H9 (cell line): ENCODE measurements at places on chromosomes 6 and 20.
A peak's percentile ranks its signal among the peaks of the same experiment; 100 is the strongest.

DNA sequence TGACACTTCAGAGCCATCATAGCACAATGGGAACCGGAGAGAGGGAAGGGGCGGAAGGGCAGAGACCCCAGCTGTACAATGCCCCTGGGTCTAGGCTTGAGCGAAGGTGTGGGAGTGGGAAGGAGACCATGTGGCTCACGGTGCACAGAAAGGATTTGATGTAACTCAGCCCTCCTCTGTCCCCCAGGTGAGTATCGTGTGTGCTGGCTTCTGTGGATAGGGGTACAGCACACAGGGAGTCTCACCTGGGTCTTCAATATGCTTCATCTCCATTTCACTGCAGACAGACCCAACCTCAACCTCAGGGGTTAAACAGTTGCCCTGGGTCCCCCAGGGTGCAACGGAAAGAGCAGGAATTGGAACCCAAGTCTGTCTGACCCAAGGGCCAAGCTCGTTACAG lies 122.2 kb downstream of the CDH26 start:
- no peaks in the 10 kb centered on the region for H3K27me3 ChIP-seq
- H3K4me3 ChIP-seq: no peak overlapping the region
- no peaks in the 10 kb centered on the region for H3K36me3 ChIP-seq
- no peak overlapping the region for H3K27ac ChIP-seq

- no peaks in the 10 kb centered on the region; the same call in 1 of the 2 replicates for H3K4me1 ChIP-seq
- DNase-seq: no peak
- no peaks in the 10 kb centered on the region for H3K27me3 ChIP-seq
- H3K36me3 ChIP-seq: no peaks in the 10 kb centered on the region
Observed at GRCh38 chr20:46699651-46700359, 9.6 kb upstream of the SLC2A10 start.

- H3K27ac ChIP-seq: no peak overlapping the region
- no peaks in the 10 kb centered on the region for H3K27me3 ChIP-seq
- peak; percentile 27 for DNase-seq
- H3K4me3 ChIP-seq: no peak overlapping the region
- no peaks in the 10 kb centered on the region for H3K36me3 ChIP-seq
Observed at GRCh38 chr20:23161244-23161891, 75.2 kb upstream of the CD93 start.

- H3K4me3 ChIP-seq: no peak overlapping the region
- no peaks in the 10 kb centered on the region for H3K27me3 ChIP-seq
- H3K27ac ChIP-seq: no peak overlapping the region
Observed at GRCh38 chr6:71124340-71124739, 164.3 kb upstream of the OGFRL1 start.

DNA sequence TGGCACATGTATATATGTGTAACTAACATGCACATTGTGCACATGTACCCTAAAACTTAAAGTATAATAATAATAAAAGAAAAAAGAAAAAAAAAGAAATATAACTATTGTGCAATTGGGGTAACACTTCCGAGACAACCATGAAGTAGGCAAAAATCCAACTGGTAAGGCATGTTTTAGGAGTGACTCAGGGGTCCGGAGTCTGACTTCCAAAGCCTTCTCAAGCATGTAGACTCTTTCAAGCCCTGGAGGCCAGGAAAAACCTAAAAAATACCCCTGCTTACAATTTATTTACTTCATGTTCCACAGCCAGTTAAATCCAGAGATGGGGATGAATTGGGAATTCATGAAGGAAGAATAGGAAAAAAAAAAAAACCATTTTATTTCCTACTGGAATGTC lies 161.3 kb upstream of the PHACTR1 start:
- H3K36me3 ChIP-seq: peaks cover 5% of the 10 kb centered on the region
- H3K4me3 ChIP-seq: no peak overlapping the region
- no peaks in the 10 kb centered on the region for H3K4me1 ChIP-seq
- H3K27ac ChIP-seq: no peak overlapping the region
